Stimulated activated CD4-positive, alpha-beta T cell treated with anti-CD3 and anti-CD28 coated beads, Interleukin-1b, Interleukin-23, amount 100 ng/mL, for 48 hours (primary cell): ENCODE measurements at places on chromosomes 6 and 20.

- DNase-seq, result no peak
These were observed 40.4 kb downstream of the FAM8A1 start for GRCh38 chr6:17640477-17640917.

DNA sequence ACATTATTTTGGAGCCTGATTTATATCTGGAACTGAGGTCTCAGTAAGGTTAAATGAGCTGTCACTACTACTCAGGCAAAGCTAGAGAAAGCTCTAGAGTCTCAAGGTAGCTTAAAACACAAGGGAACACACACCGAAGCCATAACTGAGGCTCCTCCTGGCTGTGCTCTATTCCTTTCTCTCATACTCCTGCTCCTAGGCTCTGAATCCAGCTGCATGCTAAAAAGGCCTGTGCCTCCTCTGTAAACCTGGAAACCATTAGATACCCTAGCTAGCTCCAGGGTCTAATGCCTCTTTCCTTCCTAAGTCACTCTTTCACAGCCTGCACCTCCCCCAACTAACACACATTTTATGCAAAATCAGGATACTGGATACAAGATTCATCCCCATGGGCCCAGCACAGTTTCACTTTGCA is 17.1 kb downstream of the RIPOR2 start:
- no peak for DNase-seq

- no peak for DNase-seq
These were observed 187.5 kb upstream of the SPTLC3 start for GRCh38 chr20:12821249-12821648.

- DNase-seq, result no peak
These were observed 57.7 kb downstream of the RBM38 start for GRCh38 chr20:57448764-57449354.
